AG10803 (cell line): ENCODE measurements at places on chromosomes 4 and X.

- peak; percentile 83 for DNase-seq
Observed at GRCh38 chrX:150036181-150036580, 97.9 kb upstream of the EOLA2 start.

GRCh38 chr4:25702848-25703247 is 47.2 kb downstream of the SLC34A2 start:
- DNase-seq, result peak; percentile 79

- DNase-seq, result peak; percentile 25
Observed at GRCh38 chrX:56729152-56729850, at the start of gene NBDY. NBDY (plus strand) TSS chrX:56729243; CDS start chrX:56729354, 111 bp downstream.

DNA sequence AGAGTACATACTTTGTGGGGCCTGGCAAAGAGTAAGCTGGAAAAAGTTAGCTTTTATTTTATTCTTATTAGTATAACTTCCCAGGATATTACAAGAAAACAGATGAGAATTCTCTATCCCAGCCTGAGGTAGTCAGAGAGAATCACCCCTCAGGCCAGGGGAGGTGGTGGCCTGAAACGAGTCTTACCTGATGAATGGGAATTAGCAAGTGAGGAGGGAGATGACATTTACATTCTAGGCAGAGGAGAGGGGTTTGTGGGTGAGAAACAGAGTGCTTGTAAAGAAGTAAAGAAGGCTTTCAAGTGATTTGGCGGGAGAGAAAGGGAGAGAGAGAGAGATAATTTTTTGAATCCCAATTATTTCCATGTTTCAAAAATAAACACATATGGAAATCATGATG is 39.3 kb upstream of the PDK3 start:
- no peak for DNase-seq

DNA sequence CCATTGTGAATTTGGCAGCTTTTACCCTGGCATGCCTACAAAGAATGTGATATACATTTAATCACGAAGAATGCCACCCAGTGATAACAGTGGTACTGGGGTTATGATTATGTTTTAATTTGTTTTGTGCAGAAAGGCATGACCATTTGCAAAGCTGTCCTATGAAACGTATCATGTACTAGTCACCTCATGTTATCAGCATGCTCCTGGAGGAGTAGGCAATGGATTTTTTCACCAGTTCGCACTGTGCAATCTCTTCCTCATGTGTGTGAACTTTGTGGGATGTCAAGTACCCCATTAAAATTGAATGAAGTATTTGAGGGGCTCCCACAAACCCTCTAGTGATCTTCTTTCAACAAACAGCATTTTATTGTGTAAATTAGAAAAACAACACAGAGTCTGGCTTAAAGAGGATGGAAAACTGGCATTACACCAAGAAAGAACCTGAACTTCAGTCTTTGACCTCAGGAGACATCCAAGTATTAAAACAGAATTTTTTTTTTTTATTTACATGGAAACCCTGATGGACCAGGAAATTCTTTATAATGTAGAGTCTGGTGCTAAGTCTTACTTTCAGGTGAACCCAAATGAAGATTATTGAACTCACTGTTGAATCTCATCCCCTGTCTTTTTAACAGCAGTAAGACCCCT is 200.6 kb upstream of the PGRMC2 start:
- DNase-seq, result no peak

DNA sequence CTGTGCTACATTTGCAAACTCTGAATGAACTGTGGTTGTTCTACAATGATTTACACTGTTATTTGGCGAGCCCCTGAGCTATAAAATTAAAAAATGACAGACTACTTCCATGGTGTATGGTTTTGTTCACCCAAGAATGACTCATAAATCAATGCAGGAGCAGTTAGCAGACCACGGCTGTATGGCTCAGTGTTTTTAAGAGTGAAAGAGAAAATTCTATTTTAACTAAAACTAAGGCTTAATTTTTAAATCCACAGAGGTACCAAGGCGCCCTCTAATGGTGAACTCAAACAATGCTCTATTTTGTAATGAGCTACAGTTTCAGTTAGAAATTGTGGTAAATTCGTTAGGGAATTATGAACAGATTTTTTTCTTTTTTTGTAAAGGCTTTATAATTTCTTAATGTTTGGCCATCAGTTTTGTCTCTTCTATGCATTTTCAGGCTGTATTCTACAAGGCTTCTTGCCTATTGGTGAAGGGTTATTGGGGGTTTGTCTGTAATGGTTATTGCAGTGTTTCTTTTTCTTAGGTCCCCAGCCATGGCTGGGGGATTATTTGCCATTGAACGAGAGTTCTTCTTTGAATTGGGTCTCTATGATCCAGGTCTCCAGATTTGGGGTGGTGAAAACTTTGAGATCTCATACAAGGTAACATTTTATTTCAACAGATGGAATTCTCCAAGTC is 32.5 kb downstream of the HMGB2 start:
- peak; percentile 35 for DNase-seq

DNA sequence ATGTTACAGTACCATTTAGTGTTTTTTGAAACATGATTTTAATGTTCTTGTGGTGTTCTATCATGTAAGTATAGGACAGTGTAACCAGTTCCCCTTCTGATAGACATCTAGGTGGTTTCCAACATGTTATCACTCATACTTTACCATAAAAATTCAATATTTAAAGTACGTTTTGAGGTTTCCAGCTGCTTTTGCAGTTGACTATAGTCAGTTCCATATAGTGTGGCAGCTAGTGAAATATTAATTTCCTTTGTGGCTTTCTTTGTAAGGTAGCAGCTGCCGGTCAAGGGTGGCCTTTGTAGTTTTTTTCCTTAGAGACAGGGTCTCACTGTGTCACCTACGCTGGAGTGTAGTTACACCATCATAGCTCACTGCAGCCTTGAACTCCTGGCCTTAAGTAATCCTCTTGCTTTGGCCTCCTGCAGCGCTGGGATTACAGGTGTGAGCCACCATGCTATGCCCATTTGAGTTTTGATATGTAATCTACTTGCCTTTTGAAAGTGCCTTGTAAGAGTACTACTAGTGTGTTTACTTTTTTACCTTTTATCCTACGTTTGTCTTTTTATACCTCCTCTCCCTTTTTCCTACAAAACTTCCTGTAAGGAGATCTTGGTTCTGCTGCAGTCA is 63.0 kb downstream of the ARHGAP10 start:
- DNase-seq, result no peak

DNA sequence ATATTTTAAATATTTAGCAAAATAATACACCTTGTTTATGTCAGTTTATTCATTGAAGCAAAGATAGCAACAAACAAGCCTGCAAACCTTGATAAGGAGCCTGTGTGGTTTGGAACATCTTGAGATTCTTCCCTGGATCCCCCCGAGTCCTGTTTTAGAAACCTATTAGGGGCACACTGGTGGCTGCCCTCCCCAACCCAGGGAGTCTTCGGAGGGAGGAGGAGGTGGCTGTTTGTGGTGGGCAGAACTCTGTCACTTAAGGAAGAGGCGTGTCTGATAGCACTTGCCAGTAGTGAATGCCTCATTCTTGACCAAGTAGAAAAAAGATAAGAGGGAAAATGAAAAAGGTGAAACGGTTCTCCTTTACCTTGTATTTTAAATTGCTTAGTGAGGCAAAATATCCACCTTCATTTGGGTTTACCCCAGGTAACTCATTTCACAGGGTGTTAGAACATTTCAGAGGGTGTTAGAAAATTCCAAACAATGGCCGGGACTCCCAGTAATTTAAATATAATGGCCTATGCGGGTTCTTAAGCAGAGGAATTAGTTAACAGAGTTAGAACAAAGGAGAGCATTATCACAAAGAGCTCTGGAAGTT is 10.4 kb downstream of the KIT start:
- DNase-seq, result no peak

DNA sequence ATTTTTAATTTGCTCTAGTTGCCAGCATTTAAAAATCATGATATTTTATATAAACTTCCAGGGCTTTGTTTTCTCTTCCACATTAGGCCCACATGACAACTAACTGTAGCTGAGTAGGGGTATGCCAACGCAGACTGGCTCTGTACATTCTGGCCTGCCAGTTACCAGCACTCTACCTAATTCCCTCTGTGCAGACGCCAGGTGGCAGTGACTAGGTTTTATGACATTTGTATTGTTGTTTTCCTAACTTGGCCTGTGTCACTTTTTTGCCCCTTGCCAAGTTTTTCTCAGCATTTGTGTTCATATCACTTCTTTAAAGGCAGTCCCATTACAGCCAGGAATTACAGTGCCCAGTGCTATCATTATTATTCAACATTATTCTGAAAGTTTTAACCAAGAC is 347.5 kb downstream of the NKX6-1 start:
- no peak for DNase-seq

DNA sequence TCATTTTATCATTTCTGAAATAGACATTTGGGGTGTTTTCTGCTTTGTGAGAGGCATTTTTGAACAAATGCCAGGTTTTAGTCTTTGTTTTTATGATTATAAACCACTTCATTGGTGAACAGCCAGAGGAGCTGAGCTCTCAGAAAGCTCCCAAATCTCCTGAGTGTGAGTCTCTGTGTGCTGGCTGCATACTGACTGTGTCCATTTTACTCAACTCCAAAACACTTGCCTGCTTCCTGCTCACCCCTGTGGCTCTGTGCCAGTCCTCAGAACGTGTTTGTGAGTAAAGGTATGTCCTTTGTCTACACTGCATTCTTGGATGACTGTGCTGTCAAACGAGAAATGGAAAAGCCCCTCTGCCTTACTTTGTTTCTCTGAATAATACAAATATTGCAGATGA is 5.4 kb upstream of the LRAT start:
- DNase-seq, result no peak

DNA sequence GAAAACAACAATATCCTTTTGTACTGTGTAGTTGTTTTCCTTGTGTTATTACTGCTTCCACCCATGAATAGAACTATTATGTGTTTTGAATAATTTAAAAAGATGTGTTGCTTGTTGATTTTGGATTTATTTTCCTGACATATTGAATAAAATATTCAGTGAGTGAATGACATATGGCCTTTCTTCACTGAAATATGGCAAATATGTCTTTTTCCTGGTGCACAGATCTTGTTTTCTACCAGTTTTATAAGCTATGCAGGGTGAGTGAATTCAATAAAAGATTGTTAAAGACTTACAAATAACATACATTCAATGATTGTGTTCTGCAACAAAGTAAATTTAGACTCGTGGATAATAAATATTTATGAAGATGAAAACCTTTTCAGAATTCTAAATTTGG is 1216.3 kb upstream of the ADGRL3 start:
- no peak for DNase-seq

- DNase-seq, result no peak
Observed at GRCh38 chrX:16162391-16162790, 4.9 kb upstream of the MAGEB17 start.

GRCh38 chr4:72587334-72587733 is 18.3 kb upstream of the ADAMTS3 start:
- no peak for DNase-seq

DNA sequence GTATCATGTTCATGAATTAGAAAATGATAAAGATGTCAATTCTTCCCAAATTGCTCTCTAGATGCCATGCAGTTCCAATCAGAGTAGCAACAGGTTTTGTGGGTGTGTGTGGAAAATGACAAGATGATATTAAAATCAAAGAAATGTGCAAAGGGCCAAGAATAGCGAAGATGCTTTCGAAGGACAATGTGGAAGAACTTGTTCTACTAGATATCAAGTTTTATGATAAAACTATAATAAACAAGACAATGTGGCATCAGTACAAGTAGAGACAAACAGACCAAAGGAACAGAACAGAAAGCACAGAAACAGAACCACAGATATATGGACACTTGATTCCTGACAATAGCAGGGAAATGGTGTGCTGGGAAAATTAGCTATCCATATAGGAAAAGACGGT is 9.0 kb downstream of the TAB3 start:
- no peak for DNase-seq

DNA sequence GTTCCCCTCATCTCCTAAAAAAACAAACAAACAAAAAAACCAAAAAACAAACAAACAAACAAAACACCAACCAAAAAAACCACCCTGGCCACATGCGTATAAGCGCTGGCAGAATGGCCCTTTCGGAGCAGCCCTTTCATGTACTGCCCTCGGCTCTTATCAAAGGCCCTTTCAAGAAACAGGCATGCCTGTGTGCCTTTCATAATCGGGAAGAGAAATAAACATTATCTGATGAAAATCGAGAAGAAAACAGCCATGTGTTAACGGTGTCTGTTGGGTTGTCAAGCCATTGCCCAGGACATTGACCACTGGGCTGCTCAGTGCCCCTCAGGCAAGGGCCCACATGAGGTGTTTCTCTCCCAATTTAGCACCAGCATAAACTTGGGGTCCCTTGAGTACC is 68.3 kb downstream of the PJA1 start:
- DNase-seq, result no peak

DNA sequence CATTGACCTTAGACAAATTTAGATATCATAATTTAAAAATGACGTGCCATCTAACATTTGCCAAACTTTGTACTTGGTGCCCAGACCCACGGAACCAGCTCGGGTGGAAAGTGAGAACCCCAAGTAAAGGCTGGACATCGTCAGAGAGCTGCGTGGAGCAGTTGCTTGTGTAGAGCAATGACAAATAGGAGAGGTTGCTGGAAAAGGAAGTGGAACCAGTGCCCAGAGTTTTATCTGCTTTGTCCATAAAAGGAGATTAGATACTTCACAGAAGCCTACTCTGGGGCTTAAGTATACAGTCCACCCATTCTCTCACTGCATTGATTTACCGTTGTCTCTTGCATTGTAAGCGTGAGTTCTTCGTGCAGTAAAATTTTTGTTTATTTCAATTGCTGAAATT is 5.4 kb upstream of the TBC1D1 start:
- DNase-seq, result no peak

- peak; percentile 27 for DNase-seq
Observed at GRCh38 chrX:3713225-3713936, at the start of gene PRKX. PRKX (minus strand) TSS chrX:3713649; CDS start chrX:3713253, 396 bp downstream.

- DNase-seq, result no peak
Observed at GRCh38 chr4:156196722-156197121, 243.1 kb upstream of the CTSO start.

DNA sequence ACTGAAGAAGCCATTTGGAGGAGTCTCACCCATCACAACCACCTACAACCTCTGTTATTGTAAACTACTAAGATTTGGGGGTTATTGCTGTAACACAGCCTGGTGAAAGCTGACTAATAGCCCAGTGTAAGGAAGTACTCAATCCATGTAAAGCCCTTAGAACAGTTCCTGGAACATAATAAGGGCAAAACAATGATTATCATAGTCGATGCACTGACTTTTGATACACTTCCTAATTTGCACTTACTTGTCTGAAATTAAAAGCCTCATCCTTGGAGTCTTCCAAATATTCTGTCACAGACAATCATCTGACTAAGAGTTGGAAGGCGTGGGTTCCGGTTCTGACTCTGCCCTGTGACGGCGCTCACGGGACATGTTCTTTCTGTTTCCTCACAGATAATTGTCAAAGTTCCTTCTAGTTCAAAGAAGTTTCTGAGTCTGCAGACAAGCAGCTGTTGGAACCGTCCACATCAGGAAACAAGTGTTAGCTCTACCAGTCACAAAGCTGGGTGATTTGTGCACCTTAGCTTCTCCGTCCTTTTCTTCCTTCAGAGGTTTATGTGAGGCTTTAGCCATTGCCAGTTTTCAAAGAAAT is 33.4 kb upstream of the RASGEF1B start:
- no peak for DNase-seq

- no peak for DNase-seq
Observed at GRCh38 chrX:13934731-13935130, 95.0 kb downstream of the GEMIN8 start.

GRCh38 chr4:14646831-14647230 is 355.4 kb upstream of the CPEB2 start:
- DNase-seq, result no peak
